ENCODE measurements at places on chromosomes 1 and 21.
A peak's percentile ranks its signal among the peaks of the same experiment; 100 is the strongest.

- DNase-seq = no peak
Measured at GRCh38 chr1:51309291-51309690, 21.1 kb downstream of the TTC39A start.

DNA sequence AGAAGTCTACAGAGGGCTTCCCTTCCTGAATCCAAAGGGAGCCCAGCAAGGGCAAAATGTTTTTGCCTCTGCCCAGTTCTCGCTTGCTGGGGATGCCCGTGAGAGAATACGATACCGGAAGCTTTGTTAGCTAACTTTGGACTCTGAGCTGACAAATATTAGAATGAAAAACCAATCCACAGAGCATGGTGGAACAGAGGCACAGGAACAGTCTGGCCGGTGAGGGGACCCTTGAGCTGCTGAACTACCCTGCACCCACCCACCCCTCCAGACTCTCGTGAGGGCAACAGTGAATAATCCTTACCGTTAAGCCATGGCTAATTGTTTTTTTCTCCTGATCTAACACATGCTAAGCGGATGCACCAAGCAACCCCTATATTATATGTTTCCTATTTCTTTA lies 76.3 kb upstream of the AKT3 start:
- DNase-seq = no peak

DNA sequence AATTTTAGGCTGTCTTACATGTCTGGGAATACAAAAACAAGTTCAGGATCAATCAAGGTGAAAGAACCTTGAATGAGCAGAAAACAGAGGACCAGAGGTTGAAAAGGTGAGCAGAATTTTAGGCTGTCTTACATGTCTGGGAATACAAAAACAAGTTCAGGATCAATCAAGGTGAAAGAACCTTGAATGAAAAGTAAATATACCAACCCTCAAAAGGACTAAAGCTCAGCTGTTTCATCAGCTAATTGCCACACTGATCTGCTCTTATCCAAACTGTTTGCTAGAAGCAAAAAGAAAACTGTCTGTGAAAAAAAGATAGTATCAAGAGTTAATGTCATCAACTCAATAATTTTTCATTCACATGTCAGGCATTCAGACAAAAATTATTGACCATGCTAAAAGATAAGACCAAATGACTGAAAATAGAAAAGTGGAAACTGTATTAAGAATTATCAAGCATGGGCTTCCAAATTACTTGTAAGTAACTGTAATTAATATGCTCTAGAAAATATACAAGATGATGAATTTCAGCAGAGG lies 69.2 kb downstream of the LTN1 start:
- no peak for DNase-seq

DNA sequence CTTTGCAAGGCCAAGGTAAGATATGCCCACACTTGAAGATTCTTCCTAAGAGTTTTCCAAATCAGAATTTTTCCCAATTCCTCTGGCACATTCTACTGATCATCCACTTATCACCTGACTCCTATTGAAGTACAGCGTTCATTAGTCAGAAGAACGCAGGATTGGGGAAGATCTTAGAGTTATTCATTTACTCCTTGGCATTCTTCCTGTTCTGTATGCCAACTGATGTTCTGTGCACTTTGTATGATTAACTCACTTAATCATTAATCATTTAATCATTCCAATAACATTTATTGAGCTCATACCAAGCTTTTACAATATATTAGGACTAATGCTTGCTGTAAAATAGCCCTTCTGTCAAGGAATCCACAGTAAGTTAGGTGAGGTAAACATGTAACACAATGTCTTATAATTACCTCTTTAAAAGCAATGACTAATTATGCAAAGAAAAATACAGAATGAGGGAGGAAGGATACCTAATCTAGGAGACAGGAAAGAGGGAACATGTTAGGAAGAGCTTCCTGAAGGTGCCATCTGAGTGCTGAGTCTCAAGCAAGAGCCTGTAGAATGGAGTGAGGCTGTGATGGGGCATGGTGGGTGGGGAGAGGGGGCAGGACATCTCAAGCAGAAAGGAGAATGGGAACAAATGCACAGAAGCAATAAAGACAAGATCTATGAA lies 71.1 kb upstream of the DPT start:
- no peak for DNase-seq

- peak; percentile 56 for DNase-seq
Measured at GRCh38 chr1:48878191-48878940, 101.7 kb upstream of the BEND5 start.

DNA sequence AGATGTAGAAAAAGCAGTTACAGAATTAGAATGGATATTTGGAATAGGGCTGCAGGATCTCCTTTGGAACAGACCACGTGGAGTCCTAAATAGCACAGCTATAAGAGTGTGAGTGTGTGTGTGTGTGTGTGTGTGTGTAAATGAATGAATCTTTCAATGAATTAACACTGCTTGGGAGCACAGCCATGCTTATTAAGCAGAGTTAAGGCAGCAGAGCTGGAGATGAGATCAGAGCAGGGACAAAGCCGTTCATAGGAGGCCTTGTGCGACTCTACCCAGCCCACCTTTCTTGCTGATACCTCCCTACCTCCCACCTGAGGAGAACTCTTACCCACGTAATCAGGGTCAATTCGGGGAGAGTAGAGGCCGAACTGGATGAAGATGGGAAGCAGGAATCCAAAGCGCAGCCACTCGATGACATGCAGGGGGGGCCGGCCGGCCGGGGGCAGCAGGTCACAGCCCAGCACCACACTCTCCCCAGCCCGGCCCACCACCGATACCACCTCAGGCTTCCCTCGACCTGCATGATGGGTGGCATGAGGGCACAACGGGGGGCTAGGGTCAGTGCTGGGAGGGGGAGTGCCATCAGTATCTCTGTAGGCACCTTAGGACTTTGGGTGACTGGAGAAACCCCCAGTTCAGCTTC lies 2.7 kb downstream of the IGSF9 start:
- DNase-seq = no peak
